ENCODE measurements at places on chromosomes 6 and 20. TPM values are rescaled to one million over a fixed set of nuclear protein-coding genes. Genes with fewer than 3 reads are reported as not detected.

The C20orf204 gene
- polyA plus RNA-seq, result not detected

The AKIRIN2 gene
- polyA plus RNA-seq, result 109 TPM

- no peak for DNase-seq
Observed at GRCh38 chr6:12890171-12890790, 173.7 kb downstream of the PHACTR1 start.

- DNase-seq, result no peak
Observed at GRCh38 chr6:3819161-3820110, 29.7 kb upstream of the FAM50B start.

DNA sequence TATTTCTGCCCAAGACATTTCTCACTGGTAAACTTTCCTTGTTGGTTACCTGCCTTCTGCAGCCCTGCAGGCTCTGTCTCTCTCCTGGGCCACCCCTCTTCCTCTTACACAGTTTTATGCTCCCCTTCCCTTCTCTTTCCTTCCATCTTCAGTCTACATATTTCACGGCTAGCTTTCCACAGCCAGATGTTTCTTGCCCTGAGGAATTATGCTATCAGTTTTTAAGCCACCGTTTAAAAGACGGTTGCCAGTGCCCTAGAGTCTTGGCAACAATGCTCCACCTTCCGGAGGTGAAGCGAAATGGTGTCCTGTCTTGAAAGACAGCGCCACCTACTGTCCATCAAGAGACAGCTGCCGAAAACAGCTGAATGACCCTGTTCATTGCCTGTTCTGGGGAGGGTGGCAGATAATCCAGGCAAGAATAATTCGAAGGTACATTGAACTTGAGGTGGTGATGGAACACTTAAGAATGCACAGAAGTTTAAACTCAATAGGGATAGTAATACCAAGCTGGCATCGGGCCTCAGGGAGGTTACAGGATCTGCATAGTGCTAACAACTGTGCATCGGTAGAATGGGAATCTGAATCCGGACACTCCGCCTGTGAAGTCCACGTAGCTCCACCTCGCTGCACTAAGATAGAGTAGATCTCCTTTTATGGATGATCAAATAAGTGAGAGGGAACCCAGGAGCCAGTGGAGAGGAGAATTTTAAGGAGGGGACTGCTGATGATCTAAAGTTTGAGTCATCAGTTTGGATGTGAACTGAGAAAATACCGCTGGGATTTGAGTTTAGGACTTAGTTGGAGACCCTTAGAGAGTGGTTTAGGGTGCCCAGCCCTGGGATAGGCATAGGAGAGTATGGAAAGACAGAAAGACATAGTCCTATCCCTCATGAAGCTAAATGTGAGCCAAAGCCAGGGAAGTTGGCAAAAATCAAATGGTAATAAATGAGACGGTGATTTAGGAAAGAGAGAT lies 4.8 kb upstream of the TRIM40 start:
- peak; percentile 74 for DNase-seq

DNA sequence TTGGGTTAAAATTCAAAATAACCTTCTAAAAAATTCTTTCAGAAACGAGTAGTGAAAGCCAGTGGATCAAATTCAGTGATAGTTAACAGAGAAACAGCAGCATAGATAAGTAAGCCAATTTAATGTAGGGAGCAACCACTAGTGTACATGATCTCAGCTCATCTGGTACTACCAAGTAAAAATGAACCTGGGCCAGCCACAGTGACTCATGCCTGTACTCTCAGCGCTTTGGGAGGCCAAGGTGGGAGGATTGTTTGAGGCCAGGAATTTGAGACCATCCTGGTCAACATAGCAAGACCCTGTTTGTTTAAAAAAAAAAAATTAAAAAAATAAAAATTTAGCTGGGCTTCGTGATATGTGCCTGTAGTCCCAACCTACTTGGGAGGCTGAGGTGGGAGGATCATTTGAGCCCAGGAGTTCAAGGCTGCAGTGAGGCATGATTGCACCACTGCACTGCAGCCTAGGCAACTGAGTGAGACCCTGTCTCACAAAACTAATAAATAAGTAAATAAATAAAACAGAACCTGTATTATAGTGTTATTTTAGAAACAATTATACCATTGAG lies 32.4 kb downstream of the CBFA2T2 start:
- no peak for DNase-seq

DNA sequence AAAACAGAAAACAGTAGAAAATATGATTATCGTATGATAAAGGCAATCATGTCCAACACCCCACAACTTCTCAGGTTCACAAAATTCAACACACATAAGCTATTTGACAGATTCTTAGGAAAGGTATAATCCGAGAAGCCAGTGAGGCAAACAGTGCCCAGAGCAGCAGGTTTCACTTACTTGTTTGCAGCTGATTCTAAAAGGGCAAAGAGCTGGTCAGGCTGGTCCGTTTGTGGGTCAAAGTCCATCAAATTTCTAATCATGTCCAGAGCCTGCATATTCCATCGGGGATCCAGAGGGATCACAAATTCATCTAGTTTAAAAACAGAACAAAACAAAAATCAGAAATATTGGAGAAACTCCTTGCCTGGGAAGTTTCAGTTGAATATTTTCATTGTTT lies 69.8 kb upstream of the LYRM2 start:
- no peak for DNase-seq

The MOG gene
- polyA plus RNA-seq, result not detected

GRCh38 chr6:8543714-8544113 lies 108.4 kb upstream of the SLC35B3 start:
- DNase-seq, result no peak

DNA sequence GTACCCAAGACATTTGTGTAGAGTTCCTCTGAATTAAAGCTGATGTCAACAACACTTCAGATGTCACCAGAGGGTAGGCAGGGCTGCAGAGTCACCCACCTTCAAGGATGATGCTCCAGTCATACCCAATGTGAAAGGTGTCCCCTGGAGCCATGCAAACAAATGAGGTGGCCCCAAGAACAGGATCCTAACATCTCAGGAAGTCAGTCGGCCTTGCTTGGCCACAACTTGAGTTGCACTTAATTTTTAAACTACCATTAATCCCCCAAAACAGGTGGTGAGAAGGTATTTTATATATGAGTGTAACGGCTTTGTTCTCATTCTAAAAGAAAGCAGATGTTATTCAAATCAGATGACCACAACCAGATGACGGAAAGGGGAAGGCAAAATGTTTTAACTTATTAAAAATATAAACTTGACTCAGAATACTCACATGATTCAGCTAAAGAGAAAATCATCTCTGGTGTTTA lies 21.1 kb upstream of the SERPINB1 start:
- peak; percentile 81 for DNase-seq

- peak; percentile 5 for DNase-seq
Observed at GRCh38 chr6:5995658-5995948, 11.1 kb downstream of the NRN1 start.

DNA sequence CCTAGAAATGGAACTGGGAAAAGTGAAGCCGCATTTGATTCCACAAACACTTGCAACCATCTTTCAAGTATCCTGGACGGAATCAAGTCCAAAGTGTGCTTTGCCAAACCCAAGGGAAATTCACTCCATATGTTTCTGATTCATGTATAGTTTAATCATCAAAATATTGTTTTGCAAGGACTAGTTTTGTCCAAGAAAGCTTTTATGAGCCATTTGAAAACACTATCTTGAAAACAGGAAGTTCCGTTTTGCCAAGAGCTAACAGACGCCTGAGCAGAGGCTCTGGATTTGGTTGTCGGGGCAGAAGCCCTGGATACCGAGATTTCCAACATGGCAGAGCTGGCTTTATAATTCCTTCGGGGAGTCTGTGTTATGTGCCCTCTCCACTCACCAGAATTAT lies 251.1 kb downstream of the PHACTR1 start:
- DNase-seq, result no peak

DNA sequence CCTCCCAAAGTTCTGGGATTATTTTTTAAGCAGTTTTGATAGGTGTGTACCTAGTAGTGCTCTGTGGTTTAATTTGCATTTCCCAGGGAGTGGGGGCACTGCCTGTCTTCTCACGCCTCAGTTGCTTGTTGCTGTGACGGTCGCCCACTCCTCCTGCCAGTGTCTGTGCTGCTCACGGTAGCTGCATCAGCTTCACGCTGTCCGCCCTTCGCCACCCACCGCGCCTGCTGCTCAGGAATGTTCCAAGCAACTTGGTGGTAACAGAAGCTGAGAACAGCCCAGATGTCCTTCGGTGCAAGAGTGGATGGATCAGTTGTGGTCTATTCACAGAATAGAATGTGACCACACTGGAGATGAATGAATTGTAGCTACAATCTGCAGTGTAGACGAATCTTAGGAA lies 22.9 kb downstream of the DNAJC5 start:
- no peak for DNase-seq

The SLC32A1 gene
- not detected for polyA plus RNA-seq

DNA sequence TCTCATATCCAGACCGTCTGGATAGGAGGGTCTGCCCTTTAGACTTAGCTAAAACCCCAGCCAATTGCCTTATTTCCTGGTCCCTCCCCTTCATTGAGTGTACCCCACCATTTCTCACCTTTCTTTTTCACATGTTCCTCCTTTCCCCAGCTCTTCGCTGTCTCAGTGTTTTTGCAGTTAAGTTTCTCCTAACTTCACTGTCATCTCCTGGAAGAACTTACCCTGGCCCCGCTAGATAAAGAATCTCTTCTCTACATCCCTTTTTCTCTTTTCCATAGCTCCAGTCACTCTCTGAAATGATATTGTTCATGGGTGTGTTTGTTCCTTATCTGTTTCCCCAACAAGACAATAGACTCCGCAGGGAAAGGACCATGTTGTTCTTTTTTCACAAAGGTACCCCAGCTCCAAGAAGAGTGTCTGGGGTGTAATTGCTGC lies 208.8 kb downstream of the TSHZ2 start:
- no peak for DNase-seq

The OR2B6 gene
- not detected for polyA plus RNA-seq

DNA sequence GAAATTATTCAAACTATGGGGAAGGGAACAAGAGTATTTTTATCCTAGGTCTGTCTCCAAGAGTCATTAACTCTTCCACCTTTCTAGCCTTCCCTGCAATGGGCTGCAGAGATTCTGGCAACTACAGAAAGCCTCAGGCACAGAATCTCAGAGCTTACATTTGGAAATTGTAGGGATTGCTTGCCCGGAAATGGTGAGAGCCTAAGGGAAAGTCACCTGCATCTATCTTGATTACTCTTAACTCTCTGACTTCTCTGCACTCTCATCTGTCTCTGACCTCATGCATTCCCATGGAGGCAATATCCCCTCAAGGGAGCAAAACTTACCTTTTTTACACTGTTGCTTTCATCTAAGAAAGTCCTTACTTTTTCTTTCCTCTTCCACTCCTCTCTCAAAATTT lies 513.2 kb upstream of the MARCKS start:
- DNase-seq, result no peak
